ENCODE measurements at places on chromosomes 4 and X. TPM values are rescaled to one million over a fixed set of nuclear protein-coding genes. Genes with fewer than 3 reads are reported as not detected.

Gene TMEM47
- total RNA-seq, result 99.6 TPM

Gene SMIM31
- 1.9 TPM for total RNA-seq

Gene HMGN5
- total RNA-seq, result 14.4 TPM

Gene IBSP
- total RNA-seq, result not detected

Gene TCEAL7
- not detected for total RNA-seq

Gene MSN
- total RNA-seq, result 129 TPM

Gene HMGB3
- total RNA-seq, result 99.4 TPM

Gene SLC9B1
- not detected for total RNA-seq

Gene PLXNB3
- 49.2 TPM for total RNA-seq

Gene HTR2C
- total RNA-seq, result not detected

Gene ZFP42
- not detected for total RNA-seq

Gene MAGEA9B
- not detected for total RNA-seq

Gene HSFX3
- total RNA-seq, result not detected

Gene TMPRSS11B
- not detected for total RNA-seq

Gene FAT1
- 210 TPM for total RNA-seq

Gene TEX13B
- total RNA-seq, result not detected

Gene GABRA4
- not detected for total RNA-seq

Gene KLHL4
- not detected for total RNA-seq

Measured in Calu3 (cell line).